ENCODE measurements at places on chromosomes 6 and 20.

DNA sequence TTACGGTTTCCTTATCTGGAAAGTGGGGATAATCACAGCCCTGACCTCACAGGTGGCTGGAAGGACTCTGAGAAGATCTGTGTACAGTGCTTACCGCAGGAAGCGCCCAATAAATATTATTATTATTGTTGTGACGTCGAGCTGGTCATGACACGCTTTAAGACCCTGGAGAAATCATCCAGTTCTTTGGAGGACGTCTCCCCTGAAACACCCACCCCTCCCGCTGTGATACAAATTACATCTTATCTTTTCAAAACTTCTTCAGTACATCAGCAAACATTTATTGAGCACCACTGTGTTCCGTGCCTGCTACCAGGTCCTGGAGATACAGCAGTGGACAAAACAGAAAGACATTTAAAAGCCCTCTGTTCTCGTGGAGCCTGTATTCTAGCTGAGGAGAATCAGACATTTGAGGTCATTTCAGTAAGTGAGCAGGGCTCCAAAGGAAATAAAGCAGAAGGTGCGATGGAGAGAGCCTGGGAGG, 118.7 kb downstream of the CEBPB start:
- DNase-seq, result no peak

DNA sequence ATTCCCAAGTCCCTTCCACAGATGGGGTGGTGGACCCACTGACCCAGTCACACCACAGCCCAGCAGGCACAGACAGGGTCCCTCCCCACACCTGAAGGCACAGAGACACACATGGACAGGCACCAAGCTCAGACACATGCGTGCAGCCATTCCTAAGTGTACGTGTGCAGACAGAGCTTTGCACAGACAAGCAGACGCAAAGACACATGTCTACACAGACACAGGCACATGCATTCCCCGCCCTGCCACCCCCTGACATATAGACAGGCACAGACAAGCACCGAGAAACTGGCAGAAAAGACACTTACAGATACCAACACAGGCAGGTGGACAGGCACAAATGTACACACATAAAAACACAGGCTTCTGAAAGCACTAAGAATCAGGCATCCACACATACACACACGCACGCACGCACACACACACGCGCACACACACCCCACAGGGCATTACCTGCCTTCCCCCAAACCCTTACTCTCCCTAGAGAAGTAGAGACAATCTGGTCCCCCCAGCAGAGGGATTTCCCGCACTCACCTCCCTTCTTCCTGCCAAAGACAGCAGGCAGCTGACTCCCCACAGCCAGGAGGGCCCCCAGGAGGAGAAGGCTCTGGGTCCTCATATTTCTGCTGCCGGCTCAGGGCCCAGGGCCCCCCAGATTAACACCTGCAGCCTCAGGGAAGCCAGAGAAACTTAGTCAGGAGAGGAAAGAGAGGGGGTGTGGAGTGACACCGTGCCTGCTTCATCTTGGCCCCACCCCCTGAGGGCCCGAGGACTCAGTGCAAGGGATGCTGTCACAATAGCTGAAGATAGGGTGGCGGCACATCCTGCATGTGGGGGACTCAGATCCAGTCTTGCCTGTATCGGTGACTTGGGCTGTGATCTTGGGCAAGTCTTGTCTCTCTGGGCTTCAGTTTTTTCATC, at the start of gene WFDC5:
TSS of gene WFDC5 (minus strand) at position 710 of the 921 bp plus-strand sequence. CDS start at position 619, 91 bp downstream.
- no peak for DNase-seq

DNA sequence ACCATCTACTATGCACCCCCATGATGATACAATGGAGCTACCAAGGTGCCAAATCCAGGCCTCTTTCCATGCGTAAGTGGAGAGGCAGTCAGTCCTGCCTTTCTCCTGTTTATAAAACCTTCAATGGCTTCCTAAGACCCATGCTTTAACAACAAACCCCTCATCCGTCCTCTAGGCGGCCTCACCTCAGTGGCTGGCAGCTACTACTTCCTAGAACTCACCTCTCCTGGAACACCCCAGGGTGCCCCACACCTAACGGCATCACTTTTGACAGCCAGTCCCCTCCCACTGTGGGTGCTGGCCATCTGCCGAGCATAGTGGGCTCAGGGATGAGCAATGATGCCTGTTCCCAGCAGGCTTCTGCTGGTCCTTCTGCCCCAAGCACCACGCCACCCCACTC, 80.0 kb upstream of the TAB2 start:
- no peak for DNase-seq

GRCh38 chr6:25717866-25718740, 36.4 kb upstream of the SLC17A4 start:
- DNase-seq, result no peak

DNA sequence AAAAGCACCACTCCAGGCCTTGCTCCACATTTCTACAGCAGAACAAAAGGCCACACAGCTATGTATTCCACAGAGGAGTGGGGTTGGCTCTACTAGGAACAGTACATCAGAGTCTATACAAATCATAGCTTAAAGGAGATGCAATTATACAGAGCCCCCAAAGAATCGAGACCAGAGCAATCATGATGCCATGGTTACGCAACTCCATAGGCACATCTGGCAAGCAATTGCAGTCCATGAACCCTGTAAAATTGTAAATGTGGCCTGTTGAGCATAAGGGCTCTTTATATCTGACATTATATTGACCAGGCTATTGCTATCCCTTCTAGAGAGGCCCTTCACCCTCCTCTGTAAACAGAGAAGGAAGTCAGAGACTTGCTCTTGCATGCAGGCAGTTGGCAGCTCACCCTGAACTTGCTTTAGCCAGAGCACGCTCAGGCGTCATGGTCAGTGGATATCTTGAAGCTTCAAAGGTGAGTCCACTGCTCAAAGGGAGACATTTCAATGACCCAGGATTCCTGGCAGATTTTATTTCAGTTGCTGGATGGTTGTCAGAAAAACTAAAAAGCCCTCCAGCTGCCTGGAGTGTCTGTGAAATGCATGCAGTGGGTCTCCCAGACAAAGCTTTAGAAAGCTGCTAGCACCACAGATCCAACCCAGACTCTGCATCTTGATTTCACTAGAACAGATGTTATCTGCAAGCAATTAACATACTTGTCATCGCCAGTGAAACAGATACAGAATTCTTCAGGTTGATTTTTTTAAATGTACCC, 357.2 kb downstream of the CENPW start:
- no peak for DNase-seq

DNA sequence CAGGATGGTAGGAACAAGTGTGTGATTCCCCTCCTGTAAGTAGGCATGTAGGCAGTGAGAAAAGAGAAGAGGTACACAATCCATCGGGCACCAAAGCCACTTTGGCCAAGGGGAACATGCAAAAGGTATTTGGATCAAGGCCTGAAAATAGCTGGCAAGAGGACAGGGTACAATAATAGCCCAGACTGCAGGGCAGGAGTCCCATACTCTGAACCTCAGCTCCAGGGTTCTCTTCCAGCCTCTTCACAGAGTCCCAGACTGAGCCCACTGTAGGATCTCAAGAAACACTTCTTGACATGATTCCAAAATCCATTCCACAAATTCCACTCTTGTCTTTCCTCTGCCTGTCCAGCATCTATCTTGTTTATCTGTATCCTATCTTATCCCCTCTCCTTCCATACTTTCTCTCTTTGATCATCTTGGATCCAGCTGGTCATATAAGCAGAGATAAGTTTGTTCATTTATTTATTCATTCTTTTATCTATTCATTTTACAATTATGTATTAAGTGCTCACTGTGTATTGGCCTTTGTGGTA, 19.7 kb downstream of the ACSS2 start:
- no peak for DNase-seq

DNA sequence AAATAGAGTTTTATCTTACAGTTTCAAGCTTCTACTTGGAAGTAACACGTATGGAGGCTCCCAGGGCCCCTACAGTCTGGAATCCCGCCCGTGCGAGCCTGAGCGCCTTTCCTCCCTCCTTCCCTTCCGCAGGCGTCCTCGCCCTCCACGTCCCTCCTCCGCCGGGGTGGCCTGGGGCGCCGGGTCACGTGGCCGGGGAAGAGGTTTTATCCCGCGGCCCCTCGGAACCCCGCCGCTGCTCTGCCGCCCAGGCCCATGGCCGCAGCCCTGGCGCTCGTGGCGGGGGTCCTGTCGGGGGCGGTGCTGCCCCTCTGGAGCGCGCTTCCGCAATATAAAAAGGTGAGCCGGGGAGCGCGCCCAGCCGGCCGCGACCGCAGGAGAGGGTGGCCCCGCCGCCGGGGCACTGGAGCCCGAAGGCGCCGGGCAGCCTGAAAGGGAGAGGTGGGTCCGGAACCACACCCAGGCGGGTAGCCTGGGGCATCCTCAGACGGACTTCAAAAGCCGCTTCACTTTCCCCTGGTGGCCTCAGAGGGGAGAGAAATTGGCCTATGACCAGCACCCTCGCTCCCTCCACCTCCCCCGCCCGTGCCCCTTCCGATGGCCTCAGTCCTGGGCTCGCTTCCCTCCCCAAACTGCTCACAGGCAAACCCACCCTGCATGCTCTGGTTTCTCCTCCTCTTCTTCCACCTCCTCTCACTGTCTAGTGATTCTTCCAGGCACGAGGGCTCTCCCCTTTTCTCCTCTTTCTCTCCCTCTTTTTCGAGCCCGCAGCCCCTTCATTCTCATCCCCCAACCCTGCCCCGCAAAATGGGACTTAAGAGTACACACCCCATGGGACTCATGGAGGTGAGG, at the start of gene CLPSL2:
TSS of gene CLPSL2 (plus strand) at position 235 of the 852 bp plus-strand sequence. CDS start at position 256, 21 bp downstream.
- no peak for DNase-seq

GRCh38 chr20:31710423-31711108, 12.1 kb downstream of the BCL2L1 start:
- DNase-seq, result no peak

GRCh38 chr6:38396209-38396608, 243.5 kb downstream of the BTBD9 start:
- DNase-seq, result no peak

DNA sequence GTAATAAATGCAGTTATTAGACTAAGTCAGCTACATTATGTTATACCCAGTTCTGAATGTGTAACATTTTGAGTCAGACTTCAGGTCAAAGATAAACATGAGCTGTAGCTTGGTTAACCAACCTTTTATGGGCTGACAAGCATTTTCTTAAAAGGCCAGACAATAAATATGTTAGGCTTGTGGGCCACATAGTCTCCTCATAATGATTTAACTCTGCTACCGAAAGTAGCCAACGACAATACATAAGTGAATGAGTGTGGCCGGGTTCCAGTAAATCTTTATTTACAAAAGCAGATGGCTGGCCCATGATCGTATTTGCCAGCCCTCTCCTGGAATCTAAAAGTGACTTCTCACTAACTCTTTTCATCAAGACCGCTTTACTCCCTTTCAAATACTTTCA, 49.9 kb downstream of the ATG5 start:
- no peak for DNase-seq

- DNase-seq, result no peak
Measured at GRCh38 chr20:41531518-41532275, 86.5 kb downstream of the CHD6 start.

- DNase-seq, result no peak
Measured at GRCh38 chr20:59441306-59441705, 140.9 kb downstream of the EDN3 start.

DNA sequence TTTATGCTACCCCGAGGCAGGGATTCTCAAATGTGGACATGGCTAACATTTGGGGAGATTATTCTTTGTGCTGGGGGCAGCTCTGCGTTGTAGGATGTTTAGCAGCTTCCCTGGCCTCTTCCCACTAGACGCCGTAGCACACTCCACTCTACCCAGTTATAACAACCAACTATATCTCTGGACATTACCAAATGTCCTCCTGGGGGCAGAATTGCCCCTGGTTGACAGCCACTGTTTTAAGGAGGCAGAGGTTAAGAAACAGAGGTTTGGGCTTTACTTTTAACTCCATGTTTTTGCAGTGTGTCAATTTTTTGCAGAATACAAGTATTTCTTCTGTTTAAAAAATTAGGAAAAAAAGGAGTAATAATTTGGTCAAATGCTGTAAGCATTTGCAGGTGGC, 56.2 kb upstream of the BMP6 start:
- no peak for DNase-seq

DNA sequence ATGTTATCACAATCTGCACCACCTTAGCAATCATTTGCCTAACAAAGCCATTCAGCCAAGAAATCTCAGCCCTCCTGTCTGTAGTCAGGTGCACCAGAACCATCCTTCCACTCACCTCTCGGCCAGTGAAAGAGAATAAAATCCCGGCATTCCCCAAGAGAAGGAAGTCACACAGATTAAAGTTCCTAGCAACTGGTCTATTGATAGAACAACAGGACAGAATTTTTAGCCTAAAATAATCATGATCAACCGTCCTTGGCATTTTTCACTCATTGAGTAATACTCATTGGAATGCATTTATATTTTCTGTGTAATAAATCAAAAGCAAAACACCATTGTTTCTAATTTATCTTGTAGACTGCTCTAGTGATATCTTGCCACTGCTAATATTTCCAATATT, 85.7 kb upstream of the CDH4 start:
- no peak for DNase-seq

DNA sequence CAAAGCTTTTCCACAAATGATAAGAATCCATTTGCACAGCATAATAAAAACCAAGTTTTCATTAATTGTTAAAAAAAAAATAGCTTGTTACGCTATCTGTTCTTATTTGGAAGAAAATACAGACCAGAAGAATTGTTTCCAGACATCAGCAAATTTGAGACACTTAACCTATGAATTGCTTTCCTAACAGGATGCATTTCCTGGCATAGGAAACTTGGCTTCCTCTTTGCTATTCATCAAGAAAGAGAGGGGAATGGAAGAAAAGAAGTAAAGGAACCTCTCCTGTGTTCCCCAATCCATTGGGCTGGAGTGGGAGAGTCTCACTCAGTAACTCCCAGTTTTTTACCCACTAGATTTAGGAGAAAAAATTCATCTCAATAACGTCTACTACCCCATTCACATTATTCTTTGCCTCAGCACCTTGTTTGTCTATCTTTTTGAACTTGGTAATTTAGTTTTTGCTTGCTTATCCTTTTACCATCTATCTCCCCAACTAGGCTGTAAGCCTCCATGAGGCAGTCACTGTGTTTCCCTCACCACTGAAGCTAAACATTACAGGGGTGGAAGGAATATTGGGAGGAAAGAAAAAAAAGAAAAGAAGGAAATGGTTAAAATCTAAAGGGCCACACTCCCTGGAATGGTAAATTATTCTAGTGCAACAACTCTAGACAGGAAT, 150.3 kb downstream of the COL21A1 start:
- no peak for DNase-seq

DNA sequence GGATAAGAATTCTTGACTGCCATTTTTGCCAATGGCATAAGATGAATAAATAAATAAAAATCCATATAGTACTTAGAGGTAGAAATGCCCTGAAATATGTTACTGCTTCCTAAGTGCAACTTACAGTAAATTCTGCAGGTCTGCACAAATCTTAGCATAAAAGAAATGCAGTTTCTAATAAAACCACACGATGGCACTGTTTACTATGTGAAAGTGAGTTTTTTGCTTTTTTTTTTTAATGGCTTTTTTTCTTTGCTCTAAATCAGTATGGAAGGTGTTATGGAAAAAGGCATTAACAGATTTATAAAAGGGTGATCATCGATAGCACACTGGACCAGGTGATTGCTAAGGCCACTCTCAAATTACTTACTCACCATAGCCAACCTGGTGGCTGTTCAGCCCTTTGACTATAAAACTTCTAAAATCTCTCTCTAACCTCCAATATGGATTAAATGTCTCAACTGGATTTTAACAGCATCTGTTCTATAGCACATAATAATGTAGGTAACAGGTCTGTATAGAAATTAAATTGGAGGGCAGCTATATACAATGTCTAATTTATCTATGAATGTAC, 45.8 kb downstream of the AHI1 start:
- DNase-seq, result no peak

- no peak for DNase-seq
Measured at GRCh38 chr6:502761-503160, 111.2 kb downstream of the IRF4 start.

- DNase-seq, result no peak
Measured at GRCh38 chr20:402496-402885, 5.6 kb upstream of the RBCK1 start.

- DNase-seq, result no peak
Measured at GRCh38 chr6:15730442-15730841, 67.6 kb upstream of the DTNBP1 start.
